Germinal center (tissue), 1 donor: ENCODE measurements at places on chromosomes 5 and 9.

DNA sequence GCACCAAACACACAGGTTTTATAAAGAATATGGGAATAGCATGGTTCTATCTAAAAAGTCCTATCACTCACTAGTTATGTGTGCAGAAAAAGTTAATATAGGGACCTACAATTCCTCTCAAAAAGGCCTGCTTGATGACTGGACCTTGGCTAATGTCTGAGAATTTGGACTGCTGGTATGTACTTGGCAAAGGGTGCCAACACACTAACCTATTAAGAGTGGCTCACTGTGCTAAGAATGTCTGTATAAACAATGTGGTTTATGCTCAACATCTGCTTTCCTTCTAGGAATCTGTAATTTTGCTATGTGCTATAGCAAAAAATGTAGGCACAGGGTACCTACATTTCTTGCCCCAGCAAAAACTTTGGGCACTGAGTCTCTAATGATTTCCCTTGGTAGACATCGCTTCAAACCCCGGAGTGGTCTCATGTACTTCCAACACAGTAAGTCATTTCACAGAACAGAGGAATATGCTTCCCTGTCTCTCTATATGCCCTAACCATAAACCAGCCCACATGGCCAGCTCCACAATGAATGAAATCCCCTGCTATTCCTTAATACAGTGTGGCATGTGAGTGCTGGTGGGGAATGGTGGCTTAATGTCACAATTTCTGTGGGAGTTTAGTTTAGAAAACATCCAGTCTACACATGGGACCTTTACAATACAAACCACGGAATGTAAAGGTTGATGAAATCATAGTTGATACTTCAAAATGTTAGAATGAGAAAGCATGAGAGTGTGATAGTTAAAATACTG, 101.7 kb downstream of the UBAP2 start:
- no peak for DNase-seq

- DNase-seq, result no peak
Observed at GRCh38 chr9:133830310-133830709, 92.2 kb upstream of the SARDH start.

GRCh38 chr9:19372567-19372966, 7.5 kb downstream of the RPS6 start:
- DNase-seq, result no peak

GRCh38 chr5:56447232-56447631, 214.1 kb upstream of the ANKRD55 start:
- DNase-seq, result no peak

DNA sequence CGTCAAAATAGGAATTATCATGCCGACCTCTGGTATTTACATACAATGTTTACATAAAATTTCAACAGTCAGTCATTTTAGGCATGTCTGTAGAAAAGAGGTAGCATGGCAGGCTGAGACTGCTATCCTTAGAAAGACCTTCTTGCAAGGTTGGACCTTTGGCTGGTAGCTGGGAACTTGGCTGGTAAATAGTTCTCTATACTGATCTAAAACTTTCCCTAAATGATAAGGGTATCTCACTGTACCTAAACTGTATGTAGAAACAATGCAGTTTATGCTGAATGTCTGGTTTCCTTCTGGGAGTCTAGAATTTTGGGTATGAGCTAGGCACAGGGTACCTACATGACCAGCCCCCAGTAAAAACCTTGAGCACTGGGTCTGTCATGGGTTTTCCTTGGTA, 18.0 kb downstream of the FEM1C start:
- DNase-seq, result no peak

- DNase-seq, result no peak
Observed at GRCh38 chr9:18935541-18935940, 97.5 kb downstream of the SAXO1 start.

- DNase-seq, result no peak
Observed at GRCh38 chr9:90890146-90890810, 88.7 kb downstream of the SYK start.

DNA sequence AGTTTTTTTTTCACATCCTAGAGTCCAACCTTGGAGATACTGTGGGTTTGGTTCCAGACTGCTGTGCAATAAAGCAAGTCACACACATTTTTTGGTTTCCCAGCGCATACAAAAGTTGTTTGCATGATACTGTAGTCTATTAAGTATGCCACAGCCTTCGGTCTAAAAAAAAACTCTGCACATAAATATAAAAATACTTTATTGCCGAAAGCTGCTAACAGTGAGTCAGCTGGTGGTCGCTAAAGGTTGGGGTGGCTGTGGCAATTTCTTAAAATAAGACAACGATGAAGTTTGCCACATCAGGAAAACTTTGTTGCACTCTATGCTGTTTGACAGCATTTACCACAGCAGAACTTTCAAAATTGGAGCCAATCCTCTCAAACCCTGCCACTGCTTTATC, 37.4 kb downstream of the UBQLN1 start:
- DNase-seq, result no peak

DNA sequence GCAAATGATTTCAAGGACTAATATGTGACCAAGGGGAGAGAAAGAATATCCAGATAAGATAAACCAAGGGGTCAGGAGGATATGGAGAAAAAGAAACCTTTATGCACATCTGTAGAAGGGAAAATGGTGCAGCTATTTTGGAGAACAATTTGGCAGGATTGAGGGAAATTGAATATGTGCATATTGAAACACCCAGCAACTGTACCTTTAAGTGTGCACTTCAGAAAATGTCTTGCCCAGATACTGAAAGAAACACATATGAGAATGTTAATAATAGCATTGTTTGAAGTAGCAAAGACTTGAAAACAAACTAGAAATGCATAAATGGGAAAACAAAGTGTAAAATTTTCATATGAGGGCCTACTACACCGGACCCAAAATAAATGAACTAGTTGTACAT, 599.6 kb downstream of the PSAT1 start:
- no peak for DNase-seq

GRCh38 chr9:136939431-136939995, 5.0 kb downstream of the FBXW5 start:
- DNase-seq, result no peak

DNA sequence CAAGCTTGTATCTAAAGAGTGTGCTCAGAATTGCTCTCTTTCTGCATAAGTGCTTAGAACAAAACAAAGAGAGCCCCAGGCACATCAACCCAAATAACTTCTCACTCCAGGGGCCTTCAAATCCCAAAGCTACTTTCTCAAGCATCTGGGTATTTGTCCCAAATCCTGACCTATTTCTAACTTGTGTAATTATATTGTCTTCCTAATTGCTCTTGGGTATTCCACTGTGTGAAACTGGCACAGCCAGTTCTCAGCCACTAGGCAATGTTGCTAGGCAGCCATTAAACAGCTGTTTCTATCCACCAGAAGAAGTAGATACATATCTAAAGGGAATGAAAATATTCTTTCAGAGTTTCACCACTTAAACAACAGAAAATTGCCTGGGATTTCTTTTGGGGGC, 198.8 kb downstream of the PRELID2 start:
- DNase-seq, result no peak

GRCh38 chr9:125906893-125907292, 159.7 kb downstream of the PBX3 start:
- no peak for DNase-seq

GRCh38 chr5:141966275-141966962, 2.5 kb upstream of the RNF14 start:
- no peak for DNase-seq

- no peak for DNase-seq
Observed at GRCh38 chr5:166860426-166860825, 1431.0 kb upstream of the WWC1 start.

DNA sequence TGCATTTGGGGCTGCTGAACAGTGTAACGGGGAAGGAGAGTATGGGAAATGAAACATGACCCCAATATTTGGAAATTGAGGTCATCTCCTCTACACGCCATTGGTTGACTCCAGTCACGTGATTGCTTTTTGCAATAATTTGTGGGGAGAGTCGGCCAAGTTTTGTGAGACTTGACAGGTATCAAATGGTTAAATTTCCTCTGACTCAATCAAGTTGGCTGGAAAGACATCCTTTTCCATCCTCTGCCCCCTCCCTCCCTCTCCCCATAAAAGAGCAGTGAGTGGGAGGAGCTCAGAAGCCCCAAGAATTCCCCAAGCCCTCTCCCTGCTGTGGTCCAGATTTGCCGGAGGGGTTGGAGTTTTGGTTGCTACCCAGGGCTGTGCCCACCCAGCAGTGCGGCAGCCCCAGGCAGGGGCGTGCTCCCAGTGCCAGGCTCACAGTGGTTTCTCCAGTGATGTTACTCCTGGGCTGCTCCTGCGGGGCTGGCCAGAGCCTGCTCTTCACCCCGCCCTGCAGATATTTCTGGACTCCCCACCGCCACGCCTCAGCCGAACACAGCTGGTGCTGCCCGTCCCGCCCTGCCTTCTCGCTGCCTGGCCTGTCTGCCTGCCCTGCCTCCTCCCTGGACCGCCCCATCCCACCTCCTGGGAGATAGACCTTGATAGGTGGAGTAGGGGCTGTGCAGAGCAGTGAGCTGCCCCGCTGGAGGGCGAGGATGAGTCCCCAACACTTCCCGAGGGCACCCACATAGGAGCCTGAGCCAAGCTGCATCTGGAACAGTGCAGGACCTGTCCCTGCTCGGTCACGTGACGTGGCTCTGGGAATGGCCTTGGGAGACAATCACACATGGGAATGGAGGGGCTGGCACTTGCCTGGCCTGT, 3.4 kb downstream of the COL5A1 start:
- no peak for DNase-seq

DNA sequence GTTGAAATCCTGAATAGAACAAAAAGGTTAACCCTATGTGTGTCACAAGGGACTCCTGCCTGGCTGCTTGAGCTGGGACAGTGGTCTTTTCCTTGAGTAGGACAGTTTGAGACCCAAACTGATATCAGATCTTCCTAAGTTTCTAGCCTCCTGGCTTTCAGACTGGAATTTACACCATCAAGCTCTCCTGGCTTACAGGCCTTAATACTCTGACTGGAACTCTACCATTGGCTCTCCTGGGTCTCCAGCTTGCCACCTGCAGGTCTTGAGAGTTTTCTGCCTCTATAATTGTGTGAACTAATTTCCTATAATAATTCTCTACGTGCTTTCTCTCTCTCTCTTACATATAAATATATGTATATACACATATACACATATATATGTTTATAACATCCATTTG, 112.5 kb downstream of the PRR16 start:
- DNase-seq, result no peak

GRCh38 chr5:26031481-26031880, 1006.9 kb downstream of the CDH9 start:
- no peak for DNase-seq

- no peak for DNase-seq
Observed at GRCh38 chr5:157484768-157485167, 24.8 kb downstream of the NIPAL4 start.

DNA sequence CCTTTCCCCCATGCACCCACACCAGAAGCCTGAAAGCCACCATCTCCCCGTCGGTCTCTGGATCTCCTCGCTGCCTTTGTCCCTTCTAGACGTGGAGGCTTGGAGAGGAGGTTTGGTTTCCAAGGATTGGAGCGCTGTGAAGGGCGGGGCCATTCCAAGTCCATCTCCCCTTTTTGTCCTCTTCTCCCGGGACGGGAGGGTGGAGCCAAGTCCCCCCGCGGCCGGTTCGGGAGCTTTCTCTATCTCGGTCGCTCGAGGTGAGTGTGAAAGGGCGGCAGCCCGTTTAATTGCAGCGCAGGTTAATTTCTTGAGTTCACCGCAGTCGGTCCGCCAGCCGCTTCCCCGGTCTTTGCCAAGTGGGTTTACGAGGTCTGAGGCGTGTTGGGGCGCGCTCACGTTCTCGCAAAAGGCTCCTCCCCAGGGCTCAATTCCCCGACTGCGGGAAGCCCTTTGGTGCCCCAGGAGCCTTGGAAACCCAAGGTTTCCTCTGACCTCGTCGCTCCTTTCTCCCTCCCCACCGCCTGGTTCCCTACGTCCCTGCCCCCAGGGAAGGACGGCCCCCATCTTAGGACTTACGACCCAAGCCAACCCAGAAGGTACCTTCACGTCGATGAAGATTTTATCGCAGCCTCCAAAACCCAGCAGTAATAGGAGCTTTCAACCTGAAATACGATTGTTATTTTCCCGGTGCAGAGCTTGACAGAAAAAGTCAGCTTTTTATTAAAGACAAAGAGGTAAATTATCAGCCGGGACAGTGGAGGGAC, 2.8 kb upstream of the ZNF462 start:
- DNase-seq, result no peak

GRCh38 chr9:109143881-109144562, 23.0 kb downstream of the FRRS1L start:
- peak; percentile 26 for DNase-seq

GRCh38 chr5:83364312-83365299, 106.9 kb upstream of the VCAN start:
- DNase-seq, result peak; percentile 4

DNA sequence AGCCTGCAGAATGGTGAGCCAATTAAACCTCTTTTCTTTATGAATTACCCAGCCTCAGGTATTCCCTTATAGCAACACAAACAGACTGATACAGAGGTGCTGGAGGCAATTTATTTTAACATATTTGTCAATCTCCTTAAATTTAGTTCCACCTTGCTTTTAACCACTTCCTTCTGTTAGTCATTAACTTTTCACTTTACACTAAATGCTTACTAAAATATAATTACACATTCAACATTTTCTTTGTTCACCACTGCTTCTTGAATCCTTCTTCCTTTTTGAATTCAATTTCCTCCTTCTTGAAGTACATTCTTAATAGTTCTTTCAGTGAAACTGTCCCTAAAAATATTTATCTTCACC, 39.4 kb downstream of the LYRM7 start:
- DNase-seq, result no peak

DNA sequence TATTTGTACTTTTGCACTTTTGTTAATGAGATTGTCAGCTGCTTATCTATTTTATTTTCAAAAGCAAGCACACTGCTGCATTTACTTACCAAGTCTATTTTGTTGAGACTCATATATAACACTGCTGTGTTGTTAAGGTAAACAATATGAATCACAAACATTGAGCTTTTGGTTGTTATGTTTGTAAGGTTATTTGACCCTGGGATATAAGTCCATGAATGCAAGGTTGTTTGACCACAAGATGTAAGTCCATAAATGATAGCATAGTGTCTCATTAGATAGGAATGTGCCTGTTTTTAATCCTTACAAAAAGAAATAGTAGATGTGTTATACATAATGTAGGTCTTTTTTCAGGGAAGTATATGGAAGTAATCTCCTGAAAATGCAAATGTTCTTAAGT, 845.9 kb downstream of the CDH9 start:
- no peak for DNase-seq

- no peak for DNase-seq
Observed at GRCh38 chr5:144011388-144011787, 159.1 kb downstream of the YIPF5 start.

- no peak for DNase-seq
Observed at GRCh38 chr9:135414293-135414692, 65.3 kb upstream of the PPP1R26 start.

GRCh38 chr5:52443187-52443586, 344.5 kb upstream of the ITGA1 start:
- DNase-seq, result no peak
